Stimulated activated CD8-positive, alpha-beta memory T cell treated with anti-CD3 and anti-CD28 coated beads, Interleukin-7, amount 100 ng/mL, for 48 hours (primary cell): ENCODE measurements at places on chromosomes 16 and 17.

DNA sequence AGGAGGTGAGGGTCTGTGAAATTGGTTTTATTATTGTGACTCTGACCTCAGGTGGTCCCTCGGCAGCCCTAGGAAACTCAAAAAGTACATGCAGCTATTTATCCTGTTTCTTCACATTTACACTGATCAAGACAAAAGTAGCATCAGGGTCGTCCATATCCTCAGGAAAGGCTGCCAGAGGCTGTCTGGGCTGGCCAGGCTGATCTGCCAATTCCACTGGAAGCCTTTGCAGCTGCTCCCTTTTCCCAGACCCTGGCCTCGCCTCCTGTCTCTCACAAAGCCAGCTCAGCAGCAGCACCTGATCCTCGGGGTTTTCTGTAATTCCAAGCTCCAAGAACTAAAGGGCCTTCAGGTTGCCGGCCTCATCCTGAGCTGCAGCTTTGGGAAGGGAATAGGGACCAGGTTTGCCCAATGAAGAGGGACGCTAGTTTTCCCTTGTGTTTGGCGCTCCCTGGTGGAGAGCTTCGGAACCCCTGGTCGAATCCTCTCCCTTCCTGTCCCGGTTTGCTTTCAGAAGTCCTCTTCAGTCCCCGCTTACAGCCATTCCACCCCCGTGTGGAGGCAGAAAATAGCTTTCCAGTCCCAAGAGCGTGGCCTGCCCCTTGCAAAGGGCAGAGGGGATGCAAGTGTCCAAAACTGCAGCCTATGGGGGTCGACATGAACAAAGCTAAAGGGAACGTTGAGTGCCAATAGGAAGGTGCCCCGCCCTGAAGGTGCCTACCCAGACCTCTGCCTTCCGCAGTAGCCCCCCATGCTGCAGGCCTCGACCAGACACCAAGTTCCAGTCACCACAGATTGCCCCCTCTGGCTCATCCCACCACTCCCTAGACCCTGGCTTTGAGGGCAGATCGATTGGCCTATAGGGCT lies 13.4 kb downstream of the MFSD6L start:
- DNase-seq, result peak; percentile 10

- DNase-seq, result no peak
These were observed 4.9 kb downstream of the OR4D1 start for GRCh38 chr17:58153046-58153445.

DNA sequence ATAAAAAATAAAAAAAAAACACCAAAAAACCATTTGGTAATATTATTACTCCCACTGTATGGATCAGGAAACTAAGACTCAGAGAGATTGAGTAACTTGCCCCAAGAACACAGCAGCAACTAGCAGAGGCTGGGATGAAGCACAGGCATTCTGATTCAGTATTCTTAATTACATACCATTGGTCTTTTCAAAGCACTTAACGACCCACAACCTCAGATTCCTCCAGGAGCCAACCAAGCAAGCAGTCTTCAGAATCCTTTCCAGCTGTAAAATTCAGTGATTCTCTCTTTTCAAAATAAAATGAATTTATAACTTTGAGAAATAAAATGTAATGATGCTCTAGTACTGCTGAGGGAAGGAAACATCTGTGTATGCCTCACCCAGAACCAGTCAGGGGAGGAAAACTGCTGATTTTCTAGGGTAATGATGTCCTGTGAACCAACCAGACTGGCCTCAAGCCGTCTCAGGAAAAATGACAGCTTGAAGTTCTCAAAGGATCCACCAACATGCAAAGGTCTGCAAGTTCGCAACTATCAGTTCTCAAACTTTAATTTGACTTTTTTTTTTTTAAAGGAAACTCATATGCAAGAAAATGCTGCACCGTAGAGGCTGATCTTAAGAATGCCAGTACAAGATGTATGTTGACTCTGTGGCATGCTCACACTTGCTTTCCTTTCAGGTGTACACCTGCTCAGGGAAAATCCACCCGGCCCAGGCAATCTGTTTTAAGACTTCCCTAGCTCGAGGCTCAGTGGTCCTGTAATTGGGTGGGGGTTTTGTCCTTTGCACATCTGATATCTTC lies 9.0 kb downstream of the CUEDC1 start:
- no peak for DNase-seq

GRCh38 chr17:32161506-32162365 lies 19.4 kb downstream of the RHOT1 start:
- DNase-seq, result no peak

DNA sequence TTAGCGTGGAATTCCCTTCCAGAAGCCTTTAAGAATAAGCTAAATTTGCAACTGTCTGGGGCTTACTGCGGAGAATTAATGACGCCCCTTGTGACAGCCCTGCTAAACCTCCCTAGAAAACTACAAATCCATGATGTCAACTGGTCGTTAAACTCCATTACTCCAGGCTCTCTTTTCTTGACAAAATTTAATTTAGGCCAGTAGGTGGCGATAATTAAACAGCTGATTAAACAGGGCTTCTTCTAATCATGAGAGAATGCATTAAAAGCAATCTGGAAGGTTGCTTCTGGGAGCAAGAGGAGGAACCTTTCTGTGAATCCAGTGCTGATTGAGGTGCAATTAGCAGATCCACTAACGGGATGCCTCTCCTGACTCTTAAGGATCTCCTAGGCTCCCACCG lies 8.1 kb upstream of the NLRP1 start:
- DNase-seq, result no peak
